ENCODE measurements at places on chromosomes 7 and 10.

DNA sequence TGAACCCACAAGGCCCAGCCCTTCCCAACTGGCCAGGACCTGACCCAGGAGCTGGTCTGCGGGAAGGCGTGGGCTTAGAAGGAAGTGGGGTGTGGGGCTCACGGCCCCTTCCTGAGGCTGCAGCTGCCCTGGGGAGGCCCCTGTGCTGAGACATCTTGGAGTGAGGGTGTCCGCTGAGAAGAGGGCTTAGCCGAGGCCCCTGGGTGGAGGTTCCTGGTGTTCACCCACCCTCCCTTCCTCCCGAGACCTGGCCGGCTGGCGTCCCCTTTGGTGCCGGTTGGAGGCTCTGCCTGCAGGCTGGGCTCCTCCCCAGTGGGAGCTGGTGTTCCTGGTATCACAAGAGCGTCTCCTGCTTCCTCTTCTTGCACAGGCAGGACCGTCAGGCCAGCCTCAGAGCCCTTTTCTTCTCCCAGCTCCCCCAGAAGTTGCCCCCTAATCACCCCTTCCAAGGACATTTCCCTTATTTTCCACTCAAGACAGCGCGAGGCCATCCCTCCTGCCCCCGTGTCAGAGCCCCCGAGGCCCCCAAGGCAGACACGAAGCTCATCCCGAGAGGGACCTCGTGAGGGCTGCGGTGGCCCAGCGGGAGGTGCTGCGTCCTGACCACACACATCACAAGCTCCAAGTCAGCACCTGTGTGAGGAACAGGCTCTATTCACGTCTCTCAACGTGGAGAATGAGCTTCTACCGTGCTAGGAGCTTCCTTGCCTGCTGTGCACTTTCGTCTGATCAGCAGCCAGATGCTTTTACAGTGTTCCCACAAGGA is 25.1 kb upstream of the FAM20C start:
- no peak for DNase-seq

DNA sequence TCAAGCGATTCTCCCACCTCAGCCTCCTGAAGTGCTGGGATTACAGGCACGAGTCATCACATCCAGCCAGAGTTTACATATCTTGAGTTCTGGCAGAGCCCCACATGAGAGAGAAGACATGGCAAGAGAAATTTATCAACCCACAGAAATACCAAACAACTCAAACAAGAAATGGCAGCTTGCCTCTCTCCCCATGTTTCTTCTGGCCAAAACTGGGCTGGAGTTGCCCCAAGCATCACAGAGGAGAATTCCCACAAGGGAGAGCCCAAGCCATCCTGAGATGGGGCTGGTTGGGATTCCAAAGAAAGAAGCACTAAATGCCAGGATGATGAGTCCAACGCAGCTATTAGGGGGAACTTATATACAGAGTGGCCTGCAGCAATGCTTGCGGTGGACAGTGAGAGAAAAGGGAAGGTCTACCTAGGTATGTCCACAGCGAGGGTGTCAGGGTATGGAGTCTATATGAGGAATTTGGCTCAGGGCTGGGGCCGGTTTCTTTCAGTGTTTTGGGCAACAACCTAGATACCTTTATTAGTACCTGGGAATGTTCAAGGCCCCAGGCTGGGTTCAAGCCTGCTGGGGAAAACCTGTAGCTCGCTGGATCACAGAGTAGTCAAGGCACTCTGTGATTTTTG is 14.5 kb upstream of the PAX4 start:
- DNase-seq = no peak

- no peak for DNase-seq
These were observed 51.9 kb downstream of the OAT start for GRCh38 chr10:124366825-124367224.

GRCh38 chr7:143303733-143304132 is 12.2 kb upstream of the CLCN1 start:
- no peak for DNase-seq

- DNase-seq = no peak
These were observed 87.7 kb downstream of the PIK3CG start for GRCh38 chr7:106952658-106953231.

- no peak for DNase-seq
These were observed 53.2 kb downstream of the GAD2 start for GRCh38 chr10:26269754-26270153.

GRCh38 chr7:115475761-115476385 is 554.0 kb downstream of the MDFIC start:
- no peak for DNase-seq

DNA sequence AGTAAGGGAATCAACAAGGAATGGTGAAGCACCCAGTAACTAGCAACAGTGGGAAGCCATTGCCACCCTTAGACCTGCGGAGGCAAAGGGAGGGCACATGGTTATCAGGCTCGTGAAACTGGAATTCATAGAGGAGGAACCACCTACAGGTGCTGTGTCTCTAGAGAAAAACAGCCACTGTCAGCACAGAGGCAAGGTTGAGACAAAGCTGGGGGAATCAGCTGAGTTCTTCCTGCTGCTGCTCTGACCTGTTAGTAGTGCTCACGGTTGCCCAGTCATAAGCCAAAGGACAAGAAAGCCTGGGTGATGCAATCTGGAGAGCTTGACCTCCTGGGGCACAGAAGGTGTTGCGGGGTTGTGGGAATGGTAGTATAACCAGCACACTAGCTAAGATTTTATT is 110.1 kb downstream of the TPST1 start:
- no peak for DNase-seq

DNA sequence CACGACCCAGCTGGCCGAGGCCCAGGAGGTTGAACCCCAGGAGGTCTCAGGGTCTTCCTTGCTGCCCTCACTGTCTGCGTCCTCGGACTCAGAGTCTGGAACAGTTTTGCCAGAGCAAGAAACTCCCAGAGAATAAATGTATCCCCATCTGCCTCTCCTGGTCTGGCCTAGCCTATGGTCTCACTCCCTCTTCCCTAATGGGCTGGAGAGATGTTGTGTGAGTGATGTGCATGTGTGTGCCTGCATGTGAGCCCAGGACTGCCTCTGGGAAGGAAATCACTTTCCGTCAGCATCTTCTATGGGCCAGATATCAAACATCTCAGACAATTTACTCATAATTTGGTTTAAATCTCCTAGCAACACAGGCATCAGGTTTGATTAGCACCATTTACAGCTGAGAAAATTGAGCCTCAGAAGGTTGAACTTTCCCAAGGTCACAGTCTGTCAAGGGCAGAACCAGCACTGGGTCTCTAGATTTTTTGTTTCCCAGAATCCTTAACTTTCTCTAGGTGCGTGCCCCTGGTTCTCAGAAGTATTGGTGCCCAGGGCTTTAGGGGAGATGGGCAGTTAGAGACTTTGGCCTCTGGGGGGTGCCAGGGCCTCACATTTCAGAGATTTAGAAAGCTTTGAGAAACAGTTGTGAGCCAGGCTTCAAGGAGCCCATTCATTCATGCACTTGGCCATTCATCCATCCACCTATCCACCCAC is 4.9 kb downstream of the TMEM270 start:
- no peak for DNase-seq

DNA sequence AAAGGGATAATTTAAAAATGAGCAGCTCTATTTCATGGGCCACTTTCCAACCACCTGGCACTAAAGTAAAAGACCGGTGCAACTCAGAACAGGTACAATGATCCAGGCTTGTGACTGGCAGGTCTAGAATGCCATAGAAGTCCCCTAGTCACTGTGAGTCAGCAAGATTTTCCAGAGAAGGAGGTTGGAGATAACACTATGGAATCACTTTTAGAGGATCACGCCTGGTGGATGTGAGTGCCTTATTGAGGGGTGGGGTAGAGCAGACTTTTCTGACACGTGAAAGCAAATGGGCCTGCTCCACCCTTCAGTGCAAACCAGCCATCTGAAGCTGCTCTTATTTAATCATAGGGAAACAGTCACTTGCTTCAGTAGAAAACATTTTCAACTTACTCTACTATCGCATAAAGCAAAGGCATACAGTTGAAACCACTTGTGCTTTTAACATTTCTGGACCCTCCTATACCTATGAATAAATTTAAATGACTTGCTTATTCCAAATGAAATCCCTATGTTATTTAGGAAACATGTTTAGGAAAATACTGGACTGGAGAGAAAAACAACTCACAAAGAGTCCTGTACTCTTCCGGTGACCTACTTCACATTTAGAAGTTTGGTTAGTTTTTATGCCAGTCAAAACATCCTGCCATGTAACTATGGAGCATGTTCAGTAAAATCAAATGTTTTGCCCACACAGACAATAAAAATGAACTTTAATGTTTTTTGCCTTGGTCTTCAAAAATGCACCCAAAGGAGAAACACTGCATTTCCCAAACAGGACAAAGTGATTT is 21.5 kb upstream of the AKR1C1 start:
- no peak for DNase-seq

DNA sequence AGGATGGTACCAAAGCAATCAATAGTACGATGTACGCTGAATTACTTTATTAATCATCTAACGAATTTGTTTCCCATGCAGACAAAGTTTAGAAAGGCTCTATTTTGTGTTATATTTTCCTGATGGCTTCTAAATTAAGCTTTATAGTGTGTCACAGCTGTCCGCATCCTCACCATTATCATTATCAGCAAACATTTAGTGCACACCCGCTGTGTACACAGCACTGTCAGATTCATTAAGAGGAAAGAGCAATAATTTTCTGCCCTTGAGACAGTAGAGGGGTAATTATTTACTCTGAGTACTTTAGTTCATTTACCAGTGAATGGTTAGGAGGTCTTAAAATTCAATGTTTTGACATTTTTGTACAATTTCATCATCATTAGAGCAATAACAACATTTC is 233.3 kb upstream of the PTPRZ1 start:
- DNase-seq = no peak

GRCh38 chr7:55365205-55365674 is at the start of gene LANCL2:
LANCL2 (plus strand) TSS chr7:55365337; CDS start chr7:55366026, 689 bp downstream.
- no peak for DNase-seq

DNA sequence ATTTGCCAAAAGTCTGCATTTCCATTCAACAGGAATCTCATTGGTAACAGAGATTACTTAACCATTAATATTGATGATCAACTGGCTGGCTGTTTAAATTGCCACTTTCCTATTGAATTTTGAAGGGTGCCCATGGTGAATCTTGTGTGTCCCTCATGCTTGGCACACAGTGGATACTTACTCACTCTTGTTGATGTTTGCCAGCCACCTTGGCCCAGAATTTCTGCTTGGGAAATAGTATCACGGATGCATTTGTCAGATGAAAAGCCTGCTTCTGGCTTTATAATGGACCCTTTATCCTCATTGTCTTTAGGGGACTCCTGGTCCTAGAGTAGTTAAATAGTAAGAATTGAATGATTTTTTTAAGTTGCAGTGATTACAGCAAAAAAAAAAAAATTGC is 52.0 kb downstream of the MMRN2 start:
- no peak for DNase-seq

GRCh38 chr10:1628757-1629156 is 108.6 kb downstream of the ADARB2 start:
- DNase-seq = no peak

DNA sequence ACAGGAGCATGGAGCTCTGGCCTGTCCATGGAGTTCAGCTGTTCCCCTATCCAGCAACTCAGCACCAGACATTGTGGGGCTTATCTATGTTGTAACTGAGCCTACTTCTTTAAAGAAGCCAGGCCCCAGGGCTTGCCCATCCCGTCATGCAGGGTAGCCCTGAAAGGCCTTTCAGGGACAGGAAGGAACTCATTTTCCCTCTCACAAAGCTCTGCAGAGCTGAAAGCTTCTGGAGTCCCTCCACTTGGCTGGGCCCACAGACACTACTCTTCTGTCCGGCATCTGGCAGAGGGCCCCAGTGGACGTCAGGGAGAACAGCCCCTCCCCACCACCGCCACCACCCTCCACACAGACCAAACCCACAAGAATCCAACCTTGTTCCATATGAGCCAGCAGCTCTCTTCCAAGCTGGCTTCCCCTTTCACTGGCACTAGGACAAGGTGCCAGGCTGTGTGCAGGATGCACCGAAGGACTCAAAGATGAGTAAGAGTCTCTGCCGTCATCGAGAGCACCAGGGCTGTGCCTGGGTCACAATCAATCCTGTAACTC is 33.1 kb downstream of the DENND2A start:
- DNase-seq = no peak

GRCh38 chr7:155109121-155109520 is 39.0 kb downstream of the HTR5A start:
- no peak for DNase-seq

GRCh38 chr10:80186364-80187012 is 18.8 kb downstream of the ANXA11 start:
- DNase-seq = no peak

DNA sequence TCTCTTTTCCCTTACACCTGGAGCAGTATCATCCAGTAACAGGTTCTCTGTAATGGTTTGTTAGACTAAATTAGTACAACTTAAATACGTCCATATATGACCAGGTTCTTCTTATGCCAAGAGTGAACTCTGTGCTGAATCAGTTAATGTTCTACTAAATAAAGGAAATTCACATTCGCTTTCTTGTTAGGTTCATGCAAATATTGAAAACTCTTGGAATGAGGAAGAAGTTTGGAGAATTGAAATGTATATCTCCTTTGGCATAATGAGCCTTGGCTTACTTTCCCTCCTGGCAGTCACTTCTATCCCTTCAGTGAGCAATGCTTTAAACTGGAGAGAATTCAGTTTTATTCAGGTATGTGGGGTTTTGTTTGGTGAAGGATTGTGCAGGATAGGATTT is 15.3 kb upstream of the CFAP69 start:
- DNase-seq = no peak

- no peak for DNase-seq
These were observed 664.5 kb downstream of the PHTF2 start for GRCh38 chr7:78463039-78463438.

- no peak for DNase-seq
These were observed 323.1 kb downstream of the TFEC start for GRCh38 chr7:115707258-115708012.

GRCh38 chr10:120819366-120819765 is 31.8 kb upstream of the WDR11 start:
- no peak for DNase-seq

GRCh38 chr10:49271346-49271745 is 27.6 kb upstream of the C10orf71 start:
- no peak for DNase-seq

DNA sequence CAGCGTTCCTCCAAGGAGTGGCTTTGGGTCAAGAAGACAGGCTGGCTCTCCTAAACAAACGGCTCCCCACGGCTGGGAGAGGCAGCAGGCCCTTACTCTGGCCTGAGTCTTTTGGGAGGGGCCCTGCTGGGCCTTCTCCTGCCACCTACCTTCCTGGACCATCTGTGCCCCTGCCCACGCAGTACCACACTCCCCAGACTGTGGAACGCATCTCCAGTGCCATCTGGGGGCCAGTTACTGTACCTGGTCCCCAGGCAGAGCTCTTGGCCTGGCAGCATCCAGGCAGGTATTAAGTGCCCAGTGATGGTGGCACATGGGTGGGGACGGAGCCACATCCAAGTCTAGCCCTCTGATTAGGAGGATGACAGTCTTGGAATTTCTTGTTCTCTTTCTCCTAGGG is 14.4 kb downstream of the ALKBH4 start:
- DNase-seq = no peak

DNA sequence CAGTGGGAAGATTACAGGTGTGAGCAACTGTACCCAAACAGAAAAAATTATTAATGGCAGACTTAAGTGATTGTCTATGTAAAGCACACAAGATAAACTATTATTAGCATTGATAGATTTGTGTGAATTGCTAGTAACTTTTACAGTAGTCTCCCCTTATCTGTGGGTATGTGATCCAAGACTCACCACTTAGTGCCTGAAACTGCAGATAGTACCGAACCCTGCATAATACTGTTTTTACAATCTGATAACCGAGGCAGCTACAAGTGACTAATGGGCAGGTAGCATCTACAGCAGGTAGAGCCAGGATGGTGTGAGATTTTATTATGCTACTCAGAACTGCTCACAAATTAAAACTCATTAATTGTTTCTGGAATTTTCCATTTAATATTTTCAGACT is 31.5 kb downstream of the MPLKIP start:
- no peak for DNase-seq

Data from stimulated activated CD8-positive, alpha-beta memory T cell treated with anti-CD3 and anti-CD28 coated beads, Interleukin-4, amount 100 ng/mL, for 1 hour (primary cell).